ENCODE measurements at places on chromosomes 1 and 21.
A peak's percentile ranks its signal among the peaks of the same experiment; 100 is the strongest.

DNA sequence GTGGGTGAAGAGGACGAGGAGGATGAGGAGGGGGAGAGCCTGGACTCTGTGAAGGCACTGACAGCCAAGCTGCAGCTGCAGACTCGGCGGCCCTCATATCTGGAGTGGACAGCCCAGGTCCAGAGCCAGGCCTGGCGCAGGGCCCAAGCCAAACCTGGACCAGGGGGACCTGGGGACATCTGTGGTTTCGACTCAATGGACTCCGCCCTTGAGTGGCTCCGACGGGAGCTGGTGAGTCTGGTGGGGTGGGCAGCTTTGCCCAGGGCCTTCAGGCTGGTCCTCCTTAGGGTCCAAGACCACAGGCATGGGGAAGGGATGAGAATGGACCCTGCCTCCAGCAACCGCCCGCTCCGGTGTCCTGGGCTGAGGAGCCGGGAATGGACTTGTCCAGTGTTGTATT lies 430 bp downstream of the FAM167B start:
- DNase-seq = no peak

GRCh38 chr21:42012763-42013329 lies 2.7 kb upstream of the ZBTB21 start:
- DNase-seq = no peak

DNA sequence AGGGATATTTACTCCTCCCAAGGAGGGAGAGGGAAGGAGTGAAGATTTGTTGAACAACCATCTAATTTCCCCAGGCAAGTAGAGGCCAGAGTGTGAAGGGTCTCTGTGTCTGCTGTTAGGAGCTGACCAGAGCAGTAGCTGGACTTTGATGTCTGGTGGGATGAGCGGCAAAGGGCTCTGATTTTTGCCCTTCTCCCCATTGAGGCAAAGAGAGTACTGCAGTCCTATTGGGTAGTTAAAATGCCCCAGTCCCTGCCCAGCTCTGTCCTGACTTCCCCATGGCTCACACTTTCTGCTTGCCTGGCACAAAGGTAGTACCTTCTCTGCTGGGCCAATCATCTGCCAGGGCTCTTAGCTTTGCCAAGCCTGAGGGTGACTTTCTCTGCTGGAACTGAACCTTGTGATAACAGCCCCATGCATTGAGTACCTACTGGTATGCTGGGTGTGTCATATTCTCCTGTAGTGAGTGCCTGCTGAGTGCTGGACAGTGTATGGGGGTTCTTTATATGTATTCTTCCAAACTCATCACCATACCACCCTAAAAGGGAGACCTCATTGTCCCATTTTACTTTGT lies 64.0 kb upstream of the SELENON start:
- no peak for DNase-seq

DNA sequence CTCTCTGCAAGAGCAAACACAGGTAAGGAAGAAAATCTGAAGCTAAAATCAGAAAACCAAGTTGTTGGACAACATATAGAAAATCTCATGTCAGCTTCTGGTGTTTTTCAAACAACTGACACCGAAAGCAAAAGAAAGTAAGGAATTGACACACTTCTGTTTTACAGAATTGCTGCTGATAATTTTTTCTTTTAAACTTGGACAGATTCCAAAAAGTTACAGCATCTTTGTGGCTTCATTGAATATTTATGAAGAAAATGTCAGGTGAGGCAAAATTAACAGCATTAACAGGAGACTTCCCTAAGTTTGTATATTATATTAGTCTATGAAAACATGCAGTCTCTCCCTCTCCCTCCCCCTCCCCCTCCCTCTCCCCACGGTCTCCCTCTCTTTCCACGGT lies 14.9 kb upstream of the CTSS start:
- DNase-seq = no peak

- DNase-seq = no peak
Measured at GRCh38 chr1:19414515-19415121, 70.7 kb downstream of the CAPZB start.

GRCh38 chr1:151292207-151293030 lies 10.3 kb downstream of the ZNF687 start:
- peak; percentile 33 for DNase-seq

DNA sequence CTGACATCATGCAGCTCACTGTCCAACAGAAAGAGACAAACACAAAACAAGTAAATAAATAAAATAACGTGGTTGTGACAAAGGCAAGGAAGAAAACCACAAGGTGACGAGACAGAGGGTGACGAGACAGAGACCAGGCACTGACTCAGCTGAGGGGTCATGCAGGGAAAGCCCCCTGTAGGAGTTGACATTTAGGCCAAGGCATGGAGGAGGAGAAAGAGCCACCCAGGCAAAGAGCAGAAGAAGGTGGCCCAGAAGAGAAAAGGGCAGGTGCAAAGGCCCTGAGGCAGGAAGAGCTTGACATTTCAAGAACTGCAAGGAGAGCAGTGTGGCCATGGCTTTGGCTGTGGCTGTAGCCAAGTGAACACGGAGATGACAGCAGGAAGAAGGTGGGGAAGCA lies 65.1 kb upstream of the ID3 start:
- no peak for DNase-seq

DNA sequence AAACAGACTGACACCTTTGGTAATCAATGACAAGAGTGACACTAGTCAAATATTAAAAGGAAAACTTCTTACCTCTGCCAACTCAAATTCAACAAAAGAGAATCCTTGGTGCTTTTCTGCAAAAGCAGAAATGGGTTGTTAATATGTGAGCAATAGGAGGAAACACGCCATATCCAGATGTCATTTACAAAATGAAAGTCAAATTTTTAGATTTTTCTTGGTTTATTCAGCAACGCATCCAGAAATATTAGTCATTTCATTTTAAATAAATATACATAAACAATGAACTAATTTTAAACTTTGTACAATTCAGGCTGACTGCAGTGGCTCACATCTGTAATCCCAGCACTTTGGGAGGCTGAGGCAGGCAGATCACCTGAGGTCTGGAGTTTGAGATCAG lies 22.3 kb downstream of the PABPC4 start:
- DNase-seq = no peak

DNA sequence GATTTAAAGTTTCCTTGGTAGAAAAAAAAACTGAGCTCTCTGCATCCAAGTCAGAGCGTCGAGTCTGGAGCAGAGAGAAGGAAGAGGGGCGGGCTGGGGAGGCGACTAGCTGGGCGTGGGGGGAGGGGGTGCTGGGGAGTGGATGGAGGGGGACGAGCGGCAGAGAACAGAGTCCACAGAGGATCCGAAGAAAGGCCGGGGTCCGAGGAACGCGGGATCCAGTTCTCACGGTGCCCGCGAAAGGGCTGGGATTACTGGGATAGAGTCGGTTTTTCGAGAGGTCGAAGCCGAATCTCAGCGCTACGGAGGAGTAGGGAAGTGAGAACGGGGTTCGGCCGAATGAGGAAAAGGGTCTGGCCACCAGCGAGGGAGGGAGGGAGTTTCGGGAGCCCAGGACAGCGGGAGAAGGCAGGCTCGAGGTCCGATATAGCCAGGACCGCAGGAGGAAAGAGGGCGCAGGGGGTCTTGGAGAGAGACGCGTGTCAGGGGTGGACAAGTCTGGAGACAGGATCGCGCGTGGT lies 665 bp downstream of the DAB1 start:
- DNase-seq = no peak

DNA sequence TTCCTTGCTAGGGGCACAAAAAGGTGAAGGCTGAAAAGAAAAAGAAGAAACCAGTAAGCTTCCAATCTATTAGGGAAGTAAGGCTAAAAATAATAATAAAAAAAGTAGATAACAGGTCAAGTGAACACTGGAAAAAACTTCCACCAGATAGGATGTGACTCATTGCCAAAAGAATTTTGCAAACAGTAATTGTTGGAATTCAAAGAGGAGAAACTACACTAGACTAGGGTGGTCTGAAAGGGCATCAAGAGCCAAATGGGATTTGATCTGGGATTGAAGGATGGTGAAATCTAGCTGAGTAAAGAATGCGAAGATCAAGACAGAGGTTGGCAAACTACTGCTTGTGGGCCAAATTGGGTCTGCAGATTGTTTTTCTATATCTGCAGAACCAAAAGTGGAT lies 6.0 kb upstream of the ST6GALNAC3 start:
- no peak for DNase-seq

GRCh38 chr1:19163261-19163660 lies 46.8 kb downstream of the UBR4 start:
- no peak for DNase-seq

GRCh38 chr1:156281693-156282478 lies 739 bp downstream of the SMG5 start:
- peak; percentile 24 for DNase-seq

DNA sequence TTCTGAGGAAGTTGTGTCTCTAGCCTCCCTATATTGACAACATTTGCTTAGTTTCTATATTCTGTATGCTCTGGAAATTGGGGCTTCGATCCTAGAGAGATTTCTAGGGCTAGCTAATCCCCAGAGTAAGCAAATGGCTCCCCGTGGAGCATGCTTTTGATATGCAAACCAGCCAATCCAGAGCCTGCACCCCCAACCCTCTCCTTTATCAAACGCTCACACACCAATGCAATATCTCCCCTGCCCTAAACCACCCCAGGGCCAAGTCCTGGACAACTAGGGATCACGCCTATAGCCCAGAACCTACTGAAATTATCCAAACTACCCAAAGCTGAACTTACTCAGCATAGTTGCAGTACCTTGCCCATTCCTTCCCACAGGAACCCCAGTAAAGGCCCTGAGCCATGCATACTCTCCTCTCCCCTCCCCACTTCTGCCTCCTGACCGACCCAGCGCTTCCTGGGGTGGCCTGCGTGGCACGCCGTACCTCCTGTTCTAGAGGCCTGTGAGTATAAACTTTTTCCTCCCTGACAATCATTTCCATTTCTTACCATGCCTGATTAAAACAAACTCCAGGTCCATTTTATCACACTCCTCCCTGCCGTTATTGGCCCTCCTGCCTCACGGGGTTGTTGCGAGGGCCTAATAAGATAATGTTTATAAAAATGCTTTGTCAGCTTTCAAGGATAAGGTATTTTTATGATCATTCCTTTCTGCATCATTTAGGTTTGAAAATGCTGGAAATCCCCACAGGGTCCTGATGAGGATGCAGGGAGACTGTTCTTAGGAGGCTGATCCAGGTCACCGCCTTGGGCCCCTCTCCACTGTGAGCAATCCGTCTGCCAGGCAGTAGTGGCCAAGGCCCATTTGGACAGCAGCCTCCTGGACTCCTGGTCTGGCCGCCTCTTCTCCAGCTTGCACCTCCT lies 102.7 kb downstream of the TENT5C start:
- DNase-seq = no peak

DNA sequence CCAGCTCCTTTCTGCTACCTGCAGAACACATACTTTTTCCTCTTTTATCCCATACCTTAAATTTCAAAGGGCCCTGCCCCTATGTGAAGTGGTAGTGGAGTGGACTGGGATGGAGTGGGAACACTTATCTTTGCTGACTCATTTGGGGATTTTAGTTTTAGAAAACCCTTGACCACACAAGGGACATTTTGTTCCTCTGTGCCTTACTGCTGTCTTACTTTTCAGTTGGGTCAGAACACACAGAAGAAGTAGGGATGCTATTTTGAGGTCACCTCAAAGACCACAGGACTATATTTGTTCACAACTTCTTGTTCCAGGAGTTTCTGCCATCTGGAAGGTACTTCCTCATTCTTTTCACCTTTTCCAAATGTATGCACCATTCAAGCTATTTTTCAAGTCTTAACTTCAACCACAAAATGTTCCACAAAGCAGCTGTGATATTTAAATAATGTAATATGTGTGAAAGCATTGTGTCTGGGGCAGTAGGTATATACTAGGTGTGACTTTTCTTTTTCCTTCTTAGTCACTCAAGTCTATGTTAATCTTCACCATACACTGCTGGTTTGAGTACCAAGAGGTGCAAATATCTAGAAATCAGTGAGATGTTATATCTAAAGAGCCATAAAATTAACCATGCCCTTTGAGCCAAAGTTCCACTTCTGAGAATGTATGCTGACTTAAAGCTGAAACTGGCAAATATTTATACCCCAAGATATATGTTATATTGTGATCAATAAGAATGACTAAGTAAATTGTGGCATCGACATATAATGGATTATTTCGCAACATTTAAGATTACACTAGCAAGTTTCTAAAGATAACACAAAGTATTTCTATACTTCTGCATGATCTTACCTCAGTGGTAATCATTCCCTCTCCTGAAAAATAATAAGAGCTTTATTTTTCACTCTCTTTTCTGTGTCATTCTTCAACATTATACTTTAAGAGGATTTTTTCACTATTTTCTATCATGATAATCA lies 308.5 kb downstream of the MRPL39 start:
- DNase-seq = no peak

DNA sequence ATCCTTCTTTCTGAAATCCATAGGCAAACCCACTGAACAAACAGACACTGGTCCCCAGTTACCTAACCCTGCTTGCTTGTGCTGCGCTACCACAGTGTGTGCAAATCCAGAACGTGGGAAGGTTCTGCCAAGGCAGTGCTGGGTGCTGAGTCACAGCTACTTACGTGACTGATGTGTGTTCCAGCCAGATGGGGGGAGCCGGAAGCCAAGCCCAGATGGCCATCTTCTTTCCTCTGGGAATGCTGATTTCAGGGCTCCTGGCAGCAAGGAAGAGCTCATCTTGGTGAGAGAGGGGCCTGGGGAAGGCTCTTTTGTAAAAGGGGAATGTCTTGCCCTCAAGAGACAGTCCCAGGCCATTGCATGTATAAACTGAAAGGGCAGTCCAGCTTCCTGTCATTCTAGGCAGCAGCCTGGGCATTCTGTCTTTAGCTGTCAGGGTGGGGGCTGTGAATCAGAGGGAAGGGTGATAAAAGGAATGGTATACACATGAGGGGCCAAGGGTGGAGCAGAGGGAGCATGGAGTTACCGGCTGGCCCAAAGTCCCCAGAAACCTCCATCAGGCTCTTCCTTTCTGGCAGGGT lies 54.1 kb downstream of the CD46 start:
- no peak for DNase-seq

GRCh38 chr1:85502625-85503083 lies 37.7 kb upstream of the DDAH1 start:
- peak; percentile 8 for DNase-seq

GRCh38 chr1:54273795-54274163 lies 73.8 kb downstream of the MRPL37 start:
- DNase-seq = no peak

- DNase-seq = no peak
Measured at GRCh38 chr1:39524591-39525365, 33.3 kb downstream of the BMP8A start.

DNA sequence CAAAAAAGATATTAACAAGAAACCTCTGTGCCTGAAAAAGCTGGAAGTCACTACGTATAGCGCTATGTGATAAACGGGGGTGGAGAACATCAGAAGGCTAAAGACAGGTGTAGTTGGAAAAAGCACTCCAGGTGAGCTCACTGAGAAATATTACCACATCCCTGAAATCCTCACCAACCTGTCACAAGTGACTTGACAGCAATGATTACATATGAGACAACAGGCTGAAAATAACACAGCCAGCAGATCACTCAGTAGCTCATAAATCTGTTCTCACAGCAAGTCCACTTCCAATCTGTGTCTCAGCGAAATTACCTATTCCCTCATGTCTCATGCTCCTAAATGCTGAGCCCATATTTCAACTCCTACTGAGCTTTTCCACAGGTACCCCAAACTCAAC lies 120.5 kb downstream of the UBR4 start:
- no peak for DNase-seq

- DNase-seq = no peak
Measured at GRCh38 chr1:117342397-117342796, 24.9 kb upstream of the MAN1A2 start.
